Fibroblast of the aortic adventitia (primary cell): ENCODE measurements at places on chromosomes 5 and 9. TPM values are rescaled to one million over a fixed set of nuclear protein-coding genes. Genes with fewer than 3 reads are reported as not detected.

The LECT2 gene
- not detected in 2 replicates for total RNA-seq

GRCh38 chr9:73370053-73370452, 218.4 kb downstream of the ANXA1 start:
- no peak for DNase-seq

DNA sequence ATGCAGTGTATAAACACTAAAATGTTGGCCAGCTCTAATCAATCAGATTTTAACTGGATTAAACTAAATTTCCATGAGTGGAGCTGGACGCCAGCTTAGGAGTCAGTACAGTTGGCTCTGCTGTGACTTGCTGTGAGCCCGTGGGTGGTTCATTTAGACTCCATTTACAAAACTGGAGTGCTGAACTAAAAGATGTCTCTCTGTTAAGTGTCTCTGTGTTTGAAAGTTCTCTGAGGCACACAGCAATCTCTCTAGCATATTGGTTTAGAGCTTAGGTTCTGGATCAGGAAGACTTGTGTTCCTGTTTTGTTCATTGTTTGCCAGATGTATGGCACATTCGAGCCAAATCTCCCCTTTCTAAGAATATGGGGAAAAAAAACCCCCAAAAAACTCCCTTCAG, 28.0 kb upstream of the ARL14EPL start:
- no peak for DNase-seq

- peak; percentile 80 for DNase-seq
These were observed 14.7 kb upstream of the LARP1 start for GRCh38 chr5:154740483-154740882.
